ENCODE measurements at places on chromosomes 1 and 21.
A peak's percentile ranks its signal among the peaks of the same experiment; 100 is the strongest.

- DNase-seq: no peak
Measured at GRCh38 chr1:22665752-22666151, 12.7 kb downstream of the C1QB start.

- no peak for DNase-seq
Measured at GRCh38 chr1:211257826-211258225, 1.3 kb upstream of the RCOR3 start.

- DNase-seq: no peak
Measured at GRCh38 chr1:24990779-24991641, 60.9 kb upstream of the RUNX3 start.

- DNase-seq: peak; percentile 44
Measured at GRCh38 chr1:156510709-156511108, 10.1 kb upstream of the MEF2D start.

DNA sequence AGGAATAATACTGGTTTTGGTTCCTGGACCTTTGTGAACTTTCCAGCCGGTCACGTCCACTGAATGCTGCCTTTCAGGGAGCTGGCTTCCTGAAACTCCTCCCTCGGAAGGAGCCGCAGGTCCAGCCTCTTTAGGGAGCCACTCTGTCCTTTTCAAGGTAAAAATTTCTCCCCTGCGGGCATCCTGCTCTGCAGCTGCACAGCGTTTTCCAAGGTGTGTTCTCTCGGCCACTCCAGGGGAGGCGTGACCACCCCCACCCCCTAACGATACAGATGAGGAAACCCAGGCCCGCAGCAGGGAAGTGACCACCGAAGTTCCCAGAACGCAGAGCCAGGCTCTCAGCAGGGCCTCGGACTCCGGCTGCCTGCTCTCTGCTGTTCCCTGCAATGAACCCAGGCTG is 21.5 kb downstream of the PADI2 start:
- no peak for DNase-seq

DNA sequence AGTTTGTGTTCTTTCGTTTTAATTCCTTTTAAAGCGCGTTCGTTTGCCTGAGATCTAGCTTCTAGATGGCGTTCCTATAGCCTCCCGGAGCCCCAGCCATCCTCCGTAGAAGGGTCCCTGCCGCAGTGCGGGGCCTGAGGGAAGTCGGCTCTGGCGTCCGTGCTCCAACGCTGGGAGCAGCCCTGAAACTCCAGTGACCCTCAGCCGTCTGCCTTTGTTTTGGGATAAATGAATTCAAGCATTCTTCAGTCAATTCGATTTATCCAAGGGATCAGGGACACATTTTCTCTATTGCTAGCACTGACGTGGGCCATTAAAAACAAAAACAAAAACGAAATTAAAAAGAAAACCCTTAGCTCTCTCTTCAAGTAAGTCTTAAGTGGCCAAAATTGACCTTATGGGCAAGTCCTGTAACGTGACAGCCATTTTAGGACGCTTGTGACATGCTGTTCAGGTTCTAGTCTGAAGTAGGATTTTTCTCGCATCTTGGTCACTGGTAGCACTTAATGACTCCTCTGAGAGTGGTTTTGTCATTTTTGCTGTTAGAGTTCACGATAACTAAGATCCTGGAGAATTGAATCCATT is 742 bp upstream of the HSPA13 start:
- DNase-seq: no peak

GRCh38 chr1:93839307-93839706 is 39.7 kb downstream of the DNTTIP2 start:
- peak; percentile 67 for DNase-seq

- DNase-seq: no peak
Measured at GRCh38 chr21:30747159-30747558, at the start of gene KRTAP21-2. Gene KRTAP21-2 (minus strand): TSS chr21:30747259. CDS start chr21:30747202, 57 bp downstream.

Data from AG09309 (cell line).